AG04449 (cell line): ENCODE measurements at places on chromosomes 6 and 20.

DNA sequence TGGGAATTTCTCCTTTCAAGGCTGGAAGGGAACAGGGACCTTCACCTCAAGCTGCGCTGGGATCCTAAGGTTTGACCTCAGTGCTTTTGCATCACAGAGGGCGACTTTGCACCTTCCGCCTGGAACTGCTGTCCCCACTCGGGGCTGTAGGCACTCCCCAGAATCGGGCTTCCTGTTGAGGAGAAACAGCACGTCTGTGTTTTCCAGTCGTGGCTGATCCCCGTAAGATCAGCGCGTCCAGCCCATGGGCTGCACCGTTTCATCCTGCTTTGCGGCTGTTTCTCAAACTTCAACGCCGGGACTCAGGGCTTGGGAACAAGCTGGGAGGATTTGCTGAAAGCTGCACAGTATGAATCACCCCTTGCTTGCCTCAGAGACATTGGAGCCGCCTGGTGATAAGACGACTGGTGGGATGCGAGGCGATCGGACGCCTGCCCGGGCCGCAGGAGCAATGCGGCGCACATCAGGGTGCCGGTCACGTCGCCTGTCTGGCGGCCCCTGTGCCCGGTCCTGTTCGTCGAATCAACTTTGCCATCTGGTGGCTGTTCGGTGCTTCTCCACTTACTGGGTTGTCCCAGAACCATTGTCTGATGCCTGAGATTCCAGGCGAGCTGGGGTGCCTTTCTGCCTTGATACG is 53.6 kb upstream of the FRMD1 start:
- DNase-seq: no peak

GRCh38 chr6:141056945-141057625 is 1075.6 kb upstream of the GJE1 start:
- no peak for DNase-seq

- DNase-seq: no peak
These were observed 19.1 kb upstream of the SIRPD start for GRCh38 chr20:1576641-1577040.

GRCh38 chr6:26420688-26421171 is 18.7 kb downstream of the BTN3A1 start:
- DNase-seq: no peak

GRCh38 chr6:131290955-131291354 is 155.7 kb downstream of the AKAP7 start:
- no peak for DNase-seq

GRCh38 chr6:33108307-33108706 is 32.5 kb downstream of the HLA-DPB1 start:
- no peak for DNase-seq

DNA sequence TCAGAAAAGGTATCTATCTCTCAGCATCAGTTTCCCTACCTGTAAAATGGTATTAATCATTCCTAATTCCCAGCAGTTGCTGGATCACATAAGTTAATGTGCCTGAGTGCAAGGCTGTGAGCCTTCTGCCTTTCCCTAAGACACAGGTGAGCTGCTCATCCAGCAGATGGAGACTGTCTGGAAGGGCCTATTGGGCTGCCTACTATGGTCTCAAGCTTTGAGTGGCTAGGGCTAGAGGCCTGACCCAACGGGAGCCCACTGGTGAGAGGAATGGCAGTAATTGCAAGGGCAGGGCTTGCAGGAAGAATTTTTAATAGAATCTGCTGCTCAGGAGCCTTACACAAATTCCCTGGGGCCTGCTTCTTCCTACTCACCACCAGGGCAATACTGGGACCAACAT is 4.3 kb downstream of the KHDC1 start:
- no peak for DNase-seq

DNA sequence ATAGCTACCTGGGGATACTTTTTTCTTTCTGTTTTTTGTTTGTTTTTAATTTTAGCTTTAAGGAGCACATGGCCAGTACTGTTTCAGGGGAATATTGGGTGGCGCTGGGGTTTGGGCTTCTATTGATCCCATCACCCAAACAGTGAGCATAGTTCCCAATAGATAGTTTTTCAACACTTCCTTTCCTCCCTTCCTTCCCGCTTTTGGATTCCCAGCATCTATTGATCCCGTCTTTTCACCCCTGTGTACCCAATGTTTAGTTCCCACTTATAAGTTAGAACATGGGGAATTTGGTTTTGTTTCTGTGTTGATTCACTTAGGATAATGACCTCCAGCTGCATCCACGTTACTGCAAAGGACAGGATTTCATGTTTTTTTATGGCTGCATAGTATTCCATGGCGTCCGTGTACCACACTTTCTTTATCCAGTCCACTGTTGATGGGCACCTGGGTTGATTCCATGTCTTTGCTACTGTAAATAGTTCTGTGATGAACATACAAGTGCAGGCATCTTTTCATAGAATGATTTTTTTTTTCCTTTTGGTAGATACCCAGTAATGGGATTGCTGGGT is 20.1 kb downstream of the NQO2 start:
- no peak for DNase-seq

- no peak for DNase-seq
These were observed 14.3 kb upstream of the FAM135A start for GRCh38 chr6:70398783-70399728.

- DNase-seq: no peak
These were observed 462.9 kb downstream of the COL12A1 start for GRCh38 chr6:74742793-74743508.

GRCh38 chr6:157107915-157108651 is 215.2 kb downstream of the TMEM242 start:
- DNase-seq: peak; percentile 78

DNA sequence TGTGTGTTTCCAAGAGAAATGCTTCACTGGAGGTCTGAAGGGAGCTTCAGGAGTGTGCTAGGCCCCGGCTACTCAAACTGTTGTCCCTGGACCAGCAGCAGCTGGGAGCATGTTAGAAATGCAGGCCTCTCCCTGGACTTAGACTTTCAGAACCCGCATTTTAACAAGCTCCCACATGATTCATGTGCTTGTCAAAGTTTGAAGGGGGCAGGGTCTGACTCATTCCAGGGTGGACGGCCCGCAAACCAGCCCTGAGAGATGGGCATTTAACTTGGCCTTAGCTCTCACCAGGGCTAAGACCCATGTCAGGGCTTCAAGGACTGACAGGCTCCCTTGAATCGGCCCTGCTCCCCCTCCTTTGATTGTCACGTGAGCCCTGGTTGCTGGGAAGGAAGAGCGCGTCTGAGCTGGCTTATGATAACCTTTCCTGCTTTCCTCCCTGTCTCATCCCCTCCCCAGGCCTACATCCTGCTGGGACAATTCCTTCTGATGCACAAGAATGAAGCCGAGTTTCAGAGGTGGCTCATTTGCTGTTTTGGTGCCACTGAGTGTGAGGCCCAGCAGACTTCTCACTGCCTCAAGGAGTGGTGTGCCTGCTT is 35.5 kb downstream of the BANF2 start:
- peak; percentile 7 for DNase-seq

DNA sequence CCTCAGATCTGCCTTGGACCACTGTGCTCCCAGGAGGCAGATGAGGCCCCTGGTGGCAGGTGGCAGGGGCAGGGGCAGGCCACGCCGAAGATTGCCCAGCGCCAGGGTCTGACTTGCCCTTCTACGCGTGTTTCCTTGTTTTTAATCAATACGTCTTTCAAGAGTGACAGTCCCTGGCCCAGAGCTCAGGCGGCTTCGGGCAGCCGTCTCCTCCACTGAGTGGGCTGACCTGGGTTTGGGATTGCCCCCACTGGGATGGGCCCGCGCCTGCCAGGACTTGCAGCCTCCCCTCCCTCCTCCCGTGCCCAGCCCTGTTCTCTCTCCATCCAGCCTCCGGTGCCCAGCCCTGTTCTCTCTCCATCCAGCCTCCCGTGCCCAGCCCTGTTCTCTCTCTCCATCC is 21.2 kb downstream of the FRMD1 start:
- no peak for DNase-seq
